ENCODE measurements at places on chromosomes 2 and 18.

DNA sequence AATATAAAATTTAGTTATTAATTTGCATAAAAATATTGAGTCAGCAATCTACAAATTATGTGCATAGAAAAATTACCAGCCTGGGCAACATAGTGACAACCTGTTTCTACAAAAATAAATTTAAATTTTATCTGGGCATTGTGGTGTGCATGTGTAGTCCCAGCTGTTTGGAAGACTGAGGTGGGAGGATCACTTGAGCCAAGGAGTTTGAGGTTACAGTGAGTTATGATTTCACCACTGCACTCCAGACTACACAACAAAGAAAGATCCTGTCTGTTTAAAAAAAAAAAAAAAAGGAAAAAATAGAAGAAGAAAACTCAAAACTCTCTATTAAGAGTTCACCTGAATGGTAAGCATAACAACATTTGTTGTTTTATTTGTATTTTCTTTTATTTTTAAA, 1048.4 kb upstream of the CDH2 start:
- no peak for DNase-seq

DNA sequence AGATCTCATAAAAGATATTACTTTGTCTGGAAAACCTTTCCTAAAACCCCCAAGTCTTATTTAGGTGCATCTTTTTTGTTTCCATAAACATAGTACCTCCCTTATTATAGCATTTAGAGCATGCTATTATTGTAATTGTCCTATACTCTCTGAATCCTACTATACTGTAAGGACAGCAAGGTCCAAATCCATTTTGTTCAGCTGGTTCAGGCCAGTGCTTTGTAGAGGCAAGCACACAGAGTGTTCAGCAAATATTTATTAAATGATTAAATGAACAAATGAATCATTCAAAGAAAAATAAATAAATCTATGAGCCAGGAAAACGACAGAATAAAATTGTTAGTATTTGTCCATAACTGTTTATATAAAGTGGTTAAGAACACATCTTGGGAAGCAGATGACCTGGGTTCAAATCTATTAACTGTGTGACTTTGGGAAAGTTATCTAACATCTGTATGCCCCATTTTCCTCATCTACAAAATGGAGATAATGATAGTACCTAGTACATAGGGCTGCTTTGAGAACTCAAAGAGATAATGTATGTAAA, 86.0 kb downstream of the COL3A1 start:
- DNase-seq, result no peak

DNA sequence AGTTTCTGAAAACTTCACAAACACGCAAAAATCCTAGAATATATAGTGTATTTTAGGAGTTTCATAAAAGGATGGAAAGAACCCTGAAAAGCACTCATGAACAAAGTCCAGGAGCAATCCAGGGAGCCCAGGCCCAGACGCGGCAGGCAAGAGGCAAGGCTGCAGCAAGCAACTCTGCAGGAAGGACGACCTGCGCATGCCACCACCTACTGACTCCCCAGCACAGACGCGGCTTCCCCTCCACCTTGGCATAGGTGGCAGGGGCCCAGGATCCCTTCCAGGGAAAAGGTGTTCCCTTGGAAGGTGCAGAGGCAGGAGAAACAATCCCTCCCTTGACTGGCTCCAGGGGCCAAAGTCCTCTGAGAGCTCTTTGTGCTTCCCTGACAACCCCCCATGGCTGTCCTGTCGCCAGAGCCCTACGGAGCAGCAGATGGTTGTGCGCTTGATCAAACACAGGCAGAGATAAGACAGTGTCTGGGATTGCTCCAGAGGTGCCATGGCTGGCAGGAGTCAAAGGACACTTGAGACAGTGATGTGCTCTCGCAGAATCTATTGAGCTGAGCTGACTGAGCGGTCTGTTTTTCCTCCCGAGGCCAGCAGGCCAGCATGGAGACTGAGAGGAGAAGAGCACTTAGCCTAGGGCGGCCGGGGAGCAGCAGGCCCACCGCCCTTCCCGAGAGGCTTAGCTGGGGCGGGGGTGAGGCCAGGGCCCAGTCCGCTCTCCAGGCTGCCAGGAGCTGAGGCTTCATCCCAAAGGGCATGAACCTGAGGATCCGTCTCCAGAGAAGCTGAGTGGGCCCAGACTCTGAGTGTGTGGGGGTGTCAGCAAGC, 10.8 kb upstream of the AMER3 start:
- no peak for DNase-seq

DNA sequence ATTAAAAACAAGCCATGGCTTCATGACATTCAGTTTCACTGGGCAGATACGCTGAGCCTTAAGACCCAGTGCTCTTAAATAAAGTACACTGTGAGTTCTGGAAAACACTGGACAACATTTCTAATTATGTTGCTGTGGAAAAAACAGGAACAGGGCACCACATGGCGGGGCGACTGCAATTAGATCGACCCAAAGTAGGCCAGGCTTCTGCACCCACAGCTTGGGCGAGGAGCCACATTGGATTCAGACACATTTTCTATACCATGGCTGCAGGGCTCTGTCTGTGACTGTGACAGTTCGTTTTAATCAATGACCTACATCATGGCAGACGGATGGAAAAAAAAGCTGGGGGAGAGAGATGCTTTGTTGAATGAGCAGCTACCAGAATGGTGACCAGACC, 227.2 kb upstream of the HS6ST1 start:
- DNase-seq, result no peak

- DNase-seq, result no peak
Observed at GRCh38 chr2:199955007-199955338, 318 bp downstream of the TYW5 start.

GRCh38 chr2:232438951-232439757, 16.8 kb upstream of the ALPI start:
- DNase-seq, result no peak

- no peak for DNase-seq
Observed at GRCh38 chr2:105697781-105698449, 46.8 kb upstream of the NCK2 start.

- no peak for DNase-seq
Observed at GRCh38 chr2:176555781-176556180, 286.5 kb downstream of the MTX2 start.

DNA sequence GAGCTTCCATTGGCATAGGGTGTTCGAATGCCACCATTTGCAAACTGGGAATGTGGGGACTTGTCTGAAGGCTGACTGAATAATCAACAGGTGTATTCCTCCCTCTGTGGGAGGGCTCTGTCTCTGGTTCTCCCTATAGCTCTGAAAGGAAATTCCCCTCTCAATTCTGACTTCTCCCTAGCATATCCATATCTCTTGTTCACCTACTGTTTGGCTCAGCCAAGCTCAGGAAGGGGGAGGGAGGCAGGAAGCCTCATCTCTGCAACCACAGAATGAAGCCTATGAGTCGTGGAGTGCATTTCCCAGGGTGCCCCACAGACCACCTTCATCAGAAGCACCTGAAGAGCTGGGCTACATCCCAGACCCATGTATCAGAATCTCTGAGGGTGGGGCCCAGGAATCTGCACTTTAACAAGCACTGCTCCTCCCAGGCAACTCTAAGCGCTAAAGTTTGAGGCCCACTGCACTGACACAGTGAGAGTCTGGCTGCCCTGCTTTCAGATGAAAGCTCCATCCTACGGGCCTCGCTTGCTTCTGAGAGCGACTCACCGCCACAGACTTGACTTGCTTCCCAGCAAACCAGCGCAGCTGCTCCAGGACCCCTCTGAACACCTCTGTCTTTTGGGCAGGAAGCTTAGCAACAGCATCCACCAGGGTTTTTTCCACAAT, 32.0 kb downstream of the XDH start:
- no peak for DNase-seq

DNA sequence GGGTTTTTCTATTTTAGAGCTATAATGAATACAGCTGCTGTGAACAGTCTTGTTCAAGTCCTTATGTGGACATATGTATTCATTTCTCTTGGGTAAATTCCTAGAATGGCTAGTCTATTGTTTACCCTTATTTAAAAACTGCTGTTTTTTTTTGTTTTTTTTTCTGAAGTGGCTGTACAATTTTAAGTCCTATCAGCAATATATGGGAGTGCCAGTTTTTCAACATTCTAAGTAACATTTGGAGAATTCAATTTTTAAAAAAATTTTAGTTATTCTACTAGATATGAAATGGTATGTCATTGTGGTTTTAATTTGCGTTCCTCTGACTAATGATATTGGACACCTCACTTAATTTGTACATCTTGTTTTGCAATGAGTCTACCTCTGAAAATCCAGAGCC, 349.7 kb downstream of the SATB2 start:
- DNase-seq, result no peak

DNA sequence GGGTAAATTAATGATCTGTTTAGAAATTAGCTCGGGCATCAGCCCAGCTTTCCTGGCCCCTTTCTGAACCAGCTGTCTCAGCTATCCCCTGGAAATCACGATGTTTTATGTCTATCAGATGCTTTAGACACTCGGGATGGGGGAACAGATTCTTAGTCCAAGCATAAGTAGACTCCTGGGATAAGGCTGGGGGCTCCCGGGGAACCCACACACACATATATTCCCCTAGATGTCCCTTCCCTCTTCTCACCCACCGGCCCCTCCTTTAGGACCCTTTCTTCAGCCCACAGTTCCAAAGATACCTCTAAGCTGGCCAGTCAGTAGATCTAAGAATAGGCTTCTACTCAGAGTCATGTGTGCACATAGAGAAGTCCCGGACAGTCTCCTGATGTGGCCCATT, 151.5 kb upstream of the COPS8 start:
- no peak for DNase-seq

DNA sequence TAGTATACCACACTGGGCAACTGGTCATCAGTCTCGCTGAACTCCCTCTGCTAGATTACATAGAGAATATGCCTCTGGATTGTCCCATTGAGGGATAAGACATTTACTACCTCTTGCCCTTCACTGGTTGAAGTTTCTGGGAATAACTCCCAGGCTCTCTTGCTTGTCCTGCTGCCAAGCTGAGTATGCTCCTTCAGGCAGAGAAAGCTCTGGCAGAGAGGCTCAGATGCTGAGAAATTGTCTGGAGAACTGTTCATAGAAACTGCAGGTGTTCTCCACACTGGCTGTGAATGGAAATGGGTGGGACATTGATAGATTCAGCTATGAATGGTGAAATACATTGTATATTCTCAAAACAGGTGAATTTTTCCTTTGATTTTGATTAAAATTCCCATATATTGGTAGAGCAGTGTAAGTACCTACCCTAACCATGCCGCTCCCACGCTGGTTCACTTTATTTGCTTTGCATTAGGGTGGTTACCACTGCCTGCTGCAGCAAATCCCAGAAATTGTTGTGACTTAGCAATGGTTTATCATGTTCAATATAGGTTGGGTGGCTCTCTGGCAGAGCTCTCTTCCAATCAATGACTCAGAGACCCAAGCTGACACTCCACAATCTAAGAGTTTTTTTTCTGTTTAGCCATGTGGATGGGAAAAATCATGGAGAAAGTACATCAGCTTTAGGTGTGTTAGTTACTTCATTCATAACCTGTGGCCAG, 36.7 kb downstream of the FAM117B start:
- DNase-seq, result no peak

DNA sequence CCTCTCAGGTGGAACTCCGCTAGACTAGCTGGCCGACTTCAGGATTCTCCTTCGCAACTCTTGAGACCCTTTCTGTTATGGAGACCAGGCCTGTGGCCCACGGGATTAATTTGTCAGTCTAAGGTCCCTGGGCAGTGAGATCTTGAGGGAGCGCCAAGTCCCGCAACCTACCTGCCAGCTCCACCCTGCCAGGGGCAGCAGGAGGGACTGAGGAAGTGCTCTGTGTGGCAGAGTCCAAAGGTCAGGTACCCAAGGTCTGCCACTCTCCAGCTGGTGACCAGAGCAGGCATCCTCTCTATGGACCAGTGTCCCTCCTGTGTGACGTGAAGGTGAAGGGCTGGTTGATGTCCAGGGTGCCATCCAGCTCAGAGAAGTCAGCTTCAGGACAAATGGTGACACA, 4.3 kb upstream of the SPATA3 start:
- DNase-seq, result no peak

GRCh38 chr2:53438100-53438499, 329.5 kb upstream of the CHAC2 start:
- DNase-seq, result no peak

DNA sequence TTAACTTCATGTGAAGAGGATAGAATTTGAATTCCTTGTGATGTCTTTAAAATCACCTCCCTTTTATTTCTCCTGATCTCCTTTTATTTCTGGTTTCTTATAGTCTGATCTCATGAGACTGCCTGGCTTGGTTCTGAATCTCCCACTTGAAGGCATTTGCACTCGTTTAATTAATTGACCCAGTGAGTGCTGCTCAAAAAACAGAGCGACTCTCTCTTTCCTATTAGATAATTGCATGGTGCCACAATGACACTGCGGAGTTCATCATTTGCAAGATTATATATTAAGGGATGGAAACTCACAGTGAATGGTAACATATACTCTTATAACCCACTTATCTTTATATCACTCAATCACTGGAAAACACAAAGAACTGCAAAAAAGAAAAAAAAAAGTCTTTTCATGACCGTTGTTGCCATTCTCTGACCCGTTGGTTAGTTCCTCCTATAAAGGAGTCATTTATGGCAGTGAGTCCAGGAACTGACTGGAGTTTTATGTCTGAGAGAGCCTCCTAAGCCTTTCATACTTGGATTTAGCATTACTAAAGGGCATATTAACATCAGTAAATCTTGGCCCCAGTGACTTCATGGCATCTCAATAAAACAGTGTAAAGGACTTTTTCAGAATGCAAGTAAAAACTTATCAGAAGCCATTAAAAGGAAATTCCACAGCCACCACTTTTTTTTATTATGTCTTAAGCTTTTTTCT, 103.3 kb upstream of the EPHA4 start:
- no peak for DNase-seq

Measured in fibroblast of the conjunctiva (primary cell).